A549 treated with Hydrocortisone at 1 μM for 4 hours (cell line): ENCODE measurements at places on chromosomes 11 and 22. TPM values are rescaled to one million over a fixed set of nuclear protein-coding genes. Genes with fewer than 3 reads are reported as not detected.

Gene C11orf71
- total RNA-seq = 2.6 to 4.1 TPM (median 3.7 TPM) in 5 replicates

Gene SHANK2
- total RNA-seq = 6.4 to 9.2 TPM (median 7.7 TPM) in 5 replicates

Gene MPPED2
- total RNA-seq = not detected in 5 replicates

Gene OTOG
- total RNA-seq = not detected in 5 replicates

Gene TSSC4
- 49.0 to 80.6 TPM (median 64.7 TPM) in 5 replicates for total RNA-seq

Gene ACR
- 0.13 to 0.15 TPM in 2 of 5 replicates, not detected in the others for total RNA-seq

Gene APOBEC3G
- 0.13 TPM in 1 of 5 replicates, not detected in the others for total RNA-seq

Gene MMP12
- total RNA-seq = 0.06 to 0.14 TPM (median 0.08 TPM) in 3 of 5 replicates, not detected in the others

Gene GALNT18
- 27.0 to 34.1 TPM (median 32.5 TPM) in 5 replicates for total RNA-seq

Gene ART1
- total RNA-seq = not detected in 5 replicates

Gene C11orf86
- total RNA-seq = 45.5 to 81.5 TPM (median 70.4 TPM) in 5 replicates

Gene SCGB1C1
- total RNA-seq = not detected in 5 replicates

Gene SPDYC
- total RNA-seq = not detected in 5 replicates

Gene APOL1
- total RNA-seq = 14.9 to 22.3 TPM (median 17.2 TPM) in 5 replicates

Gene DRD2
- total RNA-seq = 0.15 TPM in 1 of 5 replicates, not detected in the others

Gene HBG2
- total RNA-seq = not detected in 5 replicates

Gene UBE2L6
- total RNA-seq = 36.5 to 43.9 TPM (median 43.0 TPM) in 5 replicates

Gene SEC14L2
- total RNA-seq = 68.1 to 117 TPM (median 87.0 TPM) in 5 replicates

Gene OR56A1
- not detected in 5 replicates for total RNA-seq

Gene F2
- total RNA-seq = 1.7 to 3.3 TPM (median 2.3 TPM) in 5 replicates

Gene PTPMT1
- total RNA-seq = 52.6 to 77.9 TPM (median 76.2 TPM) in 5 replicates

Gene TRIM6
- total RNA-seq = 6.3 to 10.1 TPM (median 8.4 TPM) in 5 replicates

Gene MS4A6A
- not detected in 5 replicates for total RNA-seq

Gene GNG3
- not detected in 5 replicates for total RNA-seq

Gene GPR83
- total RNA-seq = 0.07 to 0.10 TPM (median 0.07 TPM) in 5 replicates

Gene GRM5
- total RNA-seq = 0.01 TPM in 1 of 5 replicates, not detected in the others

Gene BIRC3
- total RNA-seq = 49.4 to 68.8 TPM (median 52.7 TPM) in 5 replicates

Gene CRYBA4
- not detected in 5 replicates for total RNA-seq

Gene ATM
- total RNA-seq = 5.7 to 12.2 TPM (median 7.9 TPM) in 5 replicates

Gene GSTT2B
- total RNA-seq = 0.22 to 0.36 TPM (median 0.33 TPM) in 5 replicates

Gene CCDC89
- not detected in 5 replicates for total RNA-seq

Gene XKR3
- not detected in 5 replicates for total RNA-seq

Gene NPTXR
- total RNA-seq = 7.9 to 10.8 TPM (median 9.8 TPM) in 5 replicates

Gene MFRP
- total RNA-seq = not detected in 5 replicates

Gene TBX10
- total RNA-seq = not detected in 5 replicates

Gene DDX25
- 0.09 TPM in 1 of 5 replicates, not detected in the others for total RNA-seq

Gene PRMT3
- 26.4 to 39.1 TPM (median 32.1 TPM) in 5 replicates for total RNA-seq

Gene NXPE2
- total RNA-seq = not detected in 5 replicates

Gene OVOL1
- 0.03 to 0.13 TPM (median 0.08 TPM) in 3 of 5 replicates, not detected in the others for total RNA-seq

Gene CNGA4
- total RNA-seq = 0.05 to 0.10 TPM (median 0.07 TPM) in 4 of 5 replicates, not detected in the other

Gene MS4A7
- not detected in 5 replicates for total RNA-seq

Gene INTS4
- total RNA-seq = 16.4 to 20.5 TPM (median 17.7 TPM) in 5 replicates

Gene RASL10A
- 0.17 to 0.38 TPM (median 0.25 TPM) in 5 replicates for total RNA-seq

Gene CCDC15
- total RNA-seq = 0.36 to 0.67 TPM (median 0.48 TPM) in 5 replicates

Gene LMO1
- total RNA-seq = 1.9 to 3.6 TPM (median 2.8 TPM) in 5 replicates

Gene LYVE1
- total RNA-seq = 0.54 to 1.2 TPM (median 1.1 TPM) in 5 replicates

Gene RBM7
- total RNA-seq = 24.4 to 31.8 TPM (median 26.5 TPM) in 5 replicates

Gene PTGDR2
- total RNA-seq = 0.03 to 0.12 TPM (median 0.05 TPM) in 4 of 5 replicates, not detected in the other

Gene HMGXB4
- 8.6 to 16.4 TPM (median 10.8 TPM) in 5 replicates for total RNA-seq
